ENCODE measurements at places on chromosomes 6 and 20. TPM values are rescaled to one million over a fixed set of nuclear protein-coding genes. Genes with fewer than 3 reads are reported as not detected.

ELOVL4 gene
- total RNA-seq: 0.51 TPM

BCL2L1 gene
- total RNA-seq: 46.1 TPM

NTSR1 gene
- 0.05 TPM for total RNA-seq

TOMM6 gene
- total RNA-seq: 76.0 TPM

DNAAF9 gene
- total RNA-seq: 19.2 TPM

NOX3 gene
- total RNA-seq: not detected

THBD gene
- 33.4 TPM for total RNA-seq

SPATS1 gene
- not detected for total RNA-seq

SLC32A1 gene
- not detected for total RNA-seq

PDE7B gene
- 58.5 TPM for total RNA-seq

POM121L2 gene
- total RNA-seq: not detected

HDGFL1 gene
- total RNA-seq: not detected

BPIFB4 gene
- not detected for total RNA-seq

CENPQ gene
- total RNA-seq: 5.1 TPM

RTN4IP1 gene
- total RNA-seq: 5.4 TPM

ME1 gene
- total RNA-seq: 7.8 TPM

LRP11 gene
- 37.6 TPM for total RNA-seq

ECT2L gene
- total RNA-seq: not detected
